ENCODE measurements at places on chromosomes 12 and 14.
A peak's percentile ranks its signal among the peaks of the same experiment; 100 is the strongest.

DNA sequence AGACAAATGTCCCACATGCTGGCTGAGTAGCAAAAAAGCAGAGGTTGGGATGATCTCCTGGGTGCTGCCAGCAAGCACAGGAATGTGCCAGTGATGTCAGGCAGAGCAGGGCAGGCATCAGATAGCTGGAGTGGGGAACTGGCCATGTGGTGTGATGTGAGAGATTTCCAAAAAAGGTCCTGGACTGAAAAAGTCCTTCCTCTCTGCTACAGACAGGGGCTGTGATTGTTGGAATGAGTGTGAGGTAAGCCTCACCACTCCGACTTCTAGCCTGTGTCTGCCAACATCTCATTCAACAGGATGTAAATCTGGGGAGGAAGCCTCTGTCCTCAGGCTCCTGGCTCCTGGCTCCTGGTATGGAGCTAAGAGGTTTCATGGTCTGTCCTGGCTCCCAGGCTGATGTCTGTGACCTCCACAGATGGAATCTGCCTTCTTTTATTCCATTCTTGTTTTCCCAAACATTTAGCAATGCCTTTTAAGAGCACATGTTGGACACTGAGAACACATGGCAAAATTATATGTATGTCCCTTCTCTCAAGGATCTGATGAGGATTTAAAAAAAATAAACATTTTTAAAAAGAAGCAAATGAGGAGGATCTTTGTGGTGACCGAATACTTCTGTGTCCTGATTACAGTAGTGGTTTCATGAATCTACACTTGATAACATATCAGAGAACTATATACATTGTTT, 50.1 kb upstream of the STK38L start:
- DNase-seq = no peak

GRCh38 chr14:42001431-42001830, 394.8 kb downstream of the LRFN5 start:
- DNase-seq = no peak

- DNase-seq = no peak
Observed at GRCh38 chr12:122533856-122534255, 6.8 kb downstream of the KNTC1 start.

DNA sequence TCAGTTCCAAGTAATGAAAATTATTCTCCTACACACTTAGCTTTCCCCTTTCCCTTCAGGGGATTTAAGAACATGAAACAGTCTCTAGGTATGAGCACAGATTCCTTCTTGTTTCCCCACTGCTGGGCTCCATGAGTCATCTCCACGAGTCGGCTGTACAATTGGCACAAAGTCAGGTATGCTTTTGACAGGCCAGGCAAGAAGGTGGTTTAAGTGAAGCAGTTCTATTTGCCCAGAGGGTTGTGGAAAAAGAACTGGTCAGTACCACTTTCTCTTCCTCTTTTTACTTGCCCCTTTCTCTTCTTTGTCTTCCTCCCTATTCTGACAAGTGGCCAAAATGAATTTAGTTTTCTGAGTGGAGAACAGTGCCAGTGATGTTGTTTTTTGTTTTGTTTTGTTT, 16.3 kb downstream of the DYNC1H1 start:
- DNase-seq = no peak

DNA sequence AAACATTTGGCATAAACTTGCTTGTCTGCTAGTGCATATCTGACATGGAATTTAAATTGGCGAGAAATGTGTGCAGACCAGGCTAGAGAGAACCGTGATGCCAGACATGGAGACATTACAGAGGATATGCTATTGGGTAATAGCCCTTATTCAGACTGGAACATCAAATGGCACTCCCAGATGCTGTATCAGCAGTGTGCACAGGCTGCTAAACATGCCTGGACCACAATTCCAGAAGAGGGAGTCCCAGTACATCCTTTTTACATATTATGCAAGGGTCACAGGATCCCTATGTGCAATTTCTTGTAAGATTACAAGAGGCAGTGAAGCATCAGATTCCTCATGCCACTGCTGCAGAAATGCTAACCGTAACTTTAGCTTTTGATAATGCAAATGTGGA, 354.5 kb upstream of the FOXG1 start:
- DNase-seq = no peak

DNA sequence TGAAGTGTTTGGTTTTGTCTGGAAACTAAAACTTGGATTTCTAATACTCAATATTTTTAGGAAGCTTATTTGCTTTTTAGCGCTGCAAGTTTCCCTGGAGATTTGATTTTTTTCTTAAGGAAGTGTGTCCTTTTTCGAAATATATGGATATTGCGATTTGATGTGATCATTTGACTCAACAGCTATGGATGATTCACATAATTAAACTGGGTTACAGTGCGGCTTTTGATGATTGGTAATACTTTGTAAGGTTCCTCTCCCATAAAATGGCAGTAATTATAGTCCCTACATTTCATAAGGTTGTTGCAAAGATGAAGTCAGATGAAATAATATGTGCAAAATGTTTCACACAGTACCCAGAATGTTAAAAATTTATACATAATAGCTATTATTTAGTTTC, 13.1 kb downstream of the LDHB start:
- no peak for DNase-seq

GRCh38 chr12:64070454-64070853, 151.6 kb downstream of the KICS2 start:
- DNase-seq = no peak

DNA sequence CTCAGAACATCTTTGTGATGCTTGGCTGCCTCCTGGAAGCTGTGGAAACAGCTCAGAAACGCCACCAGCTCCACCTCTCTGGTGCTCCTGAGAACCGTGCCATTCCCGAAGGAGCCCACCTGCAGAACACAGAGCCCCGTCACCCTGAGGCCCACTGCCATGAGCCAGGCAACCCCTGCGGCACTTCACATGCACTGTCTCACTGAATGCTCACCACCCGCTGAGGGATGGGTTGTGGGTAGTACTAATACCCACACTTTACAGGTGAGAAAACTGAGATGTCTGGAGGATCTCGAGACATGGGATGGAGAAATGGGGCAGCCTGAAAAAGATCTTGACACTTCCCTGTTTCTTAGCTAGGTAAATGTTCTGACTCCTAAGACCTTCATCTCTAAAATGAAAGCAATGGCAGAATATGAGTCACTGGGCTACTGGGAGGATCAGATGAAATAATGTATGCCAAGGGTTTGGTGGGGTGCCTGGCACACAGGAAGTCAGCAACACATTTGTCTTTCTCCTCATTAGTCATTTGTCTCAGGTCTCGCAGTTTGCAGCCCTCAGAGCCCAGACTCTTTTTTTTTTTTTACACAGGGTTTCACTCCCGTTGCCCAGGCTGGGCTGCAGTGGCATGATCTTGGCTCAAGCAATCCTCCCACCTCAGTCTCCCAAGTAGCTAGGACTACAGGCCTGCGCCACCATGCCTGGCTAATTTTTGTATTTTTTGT, 5.3 kb downstream of the OASL start:
- DNase-seq = no peak

DNA sequence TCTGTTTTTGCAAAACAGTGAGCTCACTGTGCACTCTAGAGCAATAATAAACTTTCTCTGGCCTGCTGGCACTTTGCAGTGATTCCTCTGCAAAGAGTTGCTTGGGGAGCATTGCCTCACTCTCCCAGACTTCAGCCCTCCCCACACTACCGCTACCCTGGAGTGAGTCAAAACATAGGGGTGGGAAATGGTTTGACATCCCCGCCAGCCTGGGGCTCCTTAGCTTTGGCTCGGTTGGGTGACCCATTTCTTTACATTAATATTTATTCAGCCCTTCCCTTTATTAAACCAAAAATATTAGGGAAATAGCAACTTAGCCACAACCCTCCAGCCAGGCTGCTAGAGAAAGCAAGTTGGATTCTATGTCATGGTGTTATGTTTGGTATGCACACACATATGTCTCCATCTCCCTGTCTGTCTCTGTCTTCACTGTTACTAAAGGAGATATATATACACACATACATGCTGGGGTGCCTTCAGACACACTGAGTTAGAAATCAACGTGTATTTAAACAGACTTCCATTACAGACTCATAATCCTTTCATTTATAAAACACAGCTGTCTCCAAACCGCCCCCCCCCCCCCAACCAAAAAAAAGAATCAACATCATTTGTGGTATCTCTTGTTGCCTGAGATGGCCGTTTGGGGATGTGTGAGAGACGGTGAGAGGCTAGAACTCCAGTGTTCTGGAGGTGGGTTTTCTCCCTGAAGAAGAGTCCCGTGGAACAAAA, 3.4 kb upstream of the IRF2BPL start:
- no peak for DNase-seq

DNA sequence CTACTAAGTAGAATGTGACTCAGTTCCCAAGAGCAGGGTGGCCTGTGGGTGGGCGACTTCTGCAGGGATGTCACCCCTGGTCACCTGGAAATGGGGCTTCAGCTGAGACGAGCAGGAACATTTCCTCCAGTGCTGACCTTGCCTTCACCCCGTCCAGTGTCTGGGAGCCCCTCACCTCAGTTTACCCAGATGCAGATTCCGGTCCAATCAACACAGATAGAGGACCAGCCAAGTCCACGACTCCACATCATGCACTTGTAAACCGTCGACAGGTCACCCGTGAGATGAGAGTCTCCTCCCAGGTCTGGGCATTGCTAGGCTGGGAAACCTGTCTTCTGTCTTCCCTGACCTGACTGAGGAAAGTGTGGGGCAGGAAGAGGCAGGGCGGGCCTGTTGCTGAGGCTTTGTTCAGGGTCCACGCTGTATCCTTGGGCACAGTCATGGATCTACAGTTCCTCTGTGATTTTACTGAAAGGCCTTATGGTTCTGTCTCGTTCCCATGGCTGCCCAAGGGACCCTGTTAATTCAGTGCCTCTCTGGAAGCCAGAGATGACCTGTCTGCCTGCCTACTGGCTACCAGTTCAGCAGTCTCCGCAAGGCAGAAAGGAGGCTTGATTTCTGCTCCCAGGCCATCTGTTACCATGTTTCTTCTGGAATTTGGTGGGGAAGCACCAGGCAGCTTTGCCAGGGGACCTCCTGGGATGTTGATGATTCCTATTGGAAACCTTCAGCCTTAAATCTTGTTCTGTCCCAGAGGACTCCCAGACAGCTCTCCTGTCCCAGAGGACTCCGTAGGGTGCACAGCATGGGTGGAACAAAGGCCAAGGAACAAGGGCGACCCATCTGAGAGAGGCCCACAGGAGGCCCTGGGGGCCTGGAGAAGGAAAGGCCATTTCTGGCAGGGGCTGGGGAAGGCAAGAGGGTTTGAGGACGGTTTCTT, 288.5 kb upstream of the RTL1 start:
- no peak for DNase-seq

- no peak for DNase-seq
Observed at GRCh38 chr12:60980558-60980957, 1279.6 kb upstream of the USP15 start.

GRCh38 chr14:103078420-103078749, 5.6 kb upstream of the LBHD2 start:
- DNase-seq = peak; percentile 42

GRCh38 chr12:27651201-27651600, 45.0 kb upstream of the REP15 start:
- no peak for DNase-seq

- DNase-seq = no peak
Observed at GRCh38 chr14:69989622-69990021, 110.4 kb downstream of the SMOC1 start.

DNA sequence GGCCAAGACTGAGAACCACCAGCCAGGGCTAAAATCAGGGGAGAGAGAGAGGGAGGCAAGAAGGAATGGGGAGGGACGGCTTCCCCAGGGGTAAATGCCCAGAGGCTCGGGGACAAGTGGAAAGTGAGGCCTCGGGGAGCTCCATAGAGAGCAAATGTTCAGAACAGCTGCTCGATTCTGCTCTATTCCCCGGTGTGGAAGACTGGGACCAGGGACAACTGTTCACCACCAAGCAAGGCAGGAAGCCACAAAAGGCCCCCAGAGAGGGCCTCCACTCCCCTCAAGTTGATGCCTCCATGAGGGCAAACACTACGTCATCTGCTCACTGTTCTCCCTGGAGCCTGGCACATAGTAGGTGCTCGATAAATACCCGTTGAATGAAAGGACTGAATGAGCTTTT, 53.5 kb downstream of the IRF2BPL start:
- no peak for DNase-seq

DNA sequence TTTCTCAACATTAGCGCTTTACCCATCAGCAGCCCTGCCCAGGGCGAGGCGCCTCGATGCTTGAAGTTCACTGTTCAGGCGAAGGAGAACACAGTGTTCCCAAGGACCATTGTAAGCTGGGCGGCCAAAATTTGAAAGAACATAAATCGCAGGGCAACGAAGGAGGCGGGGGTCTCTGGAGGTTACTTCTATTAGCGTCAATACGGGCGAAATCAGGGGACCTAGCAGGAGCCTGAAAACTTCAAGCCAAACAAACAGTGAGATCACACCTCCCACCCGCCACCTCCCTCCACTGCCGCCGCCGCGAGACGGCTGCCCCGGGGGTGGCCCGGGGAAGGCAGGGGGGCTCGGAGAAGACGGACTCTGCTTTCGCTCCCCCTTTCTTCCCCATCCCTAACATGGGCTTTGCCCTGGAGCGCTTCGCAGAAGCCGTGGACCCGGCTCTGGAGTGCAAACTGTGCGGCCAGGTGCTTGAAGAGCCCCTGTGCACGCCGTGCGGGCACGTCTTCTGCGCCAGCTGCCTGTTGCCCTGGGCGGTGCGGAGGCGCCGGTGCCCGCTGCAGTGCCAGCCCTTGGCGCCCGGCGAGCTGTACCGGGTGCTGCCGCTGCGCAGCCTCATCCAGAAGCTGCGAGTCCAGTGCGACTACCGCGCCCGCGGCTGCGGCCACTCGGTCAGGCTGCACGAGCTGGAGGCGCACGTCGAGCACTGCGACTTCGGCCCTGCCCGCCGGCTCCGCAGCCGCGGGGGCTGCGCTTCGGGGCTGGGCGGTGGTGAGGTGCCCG, at the start of gene PDZRN4:
TSS of gene PDZRN4 (plus strand) at position 263 of the 783 bp plus-strand sequence.
- DNase-seq = no peak

GRCh38 chr14:103541709-103542604, 13.0 kb downstream of the TRMT61A start:
- no peak for DNase-seq

DNA sequence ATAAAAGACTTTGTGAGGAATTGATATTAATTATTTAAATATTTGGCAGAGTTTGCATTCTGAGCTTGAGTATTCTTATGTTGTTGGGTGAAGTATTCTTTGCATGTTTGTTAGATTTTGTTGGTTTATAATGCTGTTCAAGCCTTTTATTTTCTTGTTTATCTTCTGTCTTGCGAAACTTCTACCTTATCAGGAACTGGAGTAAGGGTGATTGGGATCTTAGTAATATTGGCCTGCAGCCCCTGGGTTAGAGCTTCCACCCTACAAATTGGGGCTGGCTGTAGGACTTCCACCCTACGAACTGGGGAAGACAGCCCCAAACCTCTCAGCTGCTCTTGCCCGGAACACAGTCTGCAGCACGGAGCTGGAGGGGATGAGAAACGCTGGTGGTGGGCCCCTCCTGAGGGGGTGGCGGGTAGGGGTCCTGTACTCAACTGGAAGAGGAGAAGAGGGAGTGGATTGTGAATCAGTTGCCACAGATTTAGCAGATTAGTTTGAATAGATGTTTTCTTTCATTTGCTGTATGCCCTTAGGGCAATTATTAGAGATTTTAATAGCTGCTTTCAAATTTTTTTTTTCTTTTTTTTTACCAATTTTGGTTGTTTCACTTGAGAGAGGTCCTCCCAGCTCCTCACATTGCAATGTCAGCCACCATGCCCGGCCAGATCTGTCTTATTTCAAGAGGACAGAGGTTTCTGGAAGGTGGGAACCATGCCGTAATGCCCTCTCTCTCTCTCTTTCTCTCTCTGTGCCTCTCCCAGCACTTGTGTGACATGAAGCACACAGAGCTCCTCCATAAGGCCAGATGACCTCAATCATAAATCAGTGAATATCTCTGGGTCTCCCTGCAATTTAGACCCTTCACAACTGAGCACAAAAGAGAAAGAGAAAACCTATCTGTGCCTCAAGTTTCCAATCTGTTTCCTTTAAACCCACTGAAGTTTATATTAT, 123.4 kb downstream of the DICER1 start:
- no peak for DNase-seq

Data from AML-193 (cell line).